CD8-positive, alpha-beta T cell (primary cell): ENCODE measurements at places on chromosomes 5 and 9.

- no peak for DNase-seq
Measured at GRCh38 chr9:114465906-114466900, 39.1 kb downstream of the WHRN start.

GRCh38 chr9:133429641-133430161 is 7.5 kb downstream of the ADAMTS13 start:
- peak; percentile 31 for DNase-seq

DNA sequence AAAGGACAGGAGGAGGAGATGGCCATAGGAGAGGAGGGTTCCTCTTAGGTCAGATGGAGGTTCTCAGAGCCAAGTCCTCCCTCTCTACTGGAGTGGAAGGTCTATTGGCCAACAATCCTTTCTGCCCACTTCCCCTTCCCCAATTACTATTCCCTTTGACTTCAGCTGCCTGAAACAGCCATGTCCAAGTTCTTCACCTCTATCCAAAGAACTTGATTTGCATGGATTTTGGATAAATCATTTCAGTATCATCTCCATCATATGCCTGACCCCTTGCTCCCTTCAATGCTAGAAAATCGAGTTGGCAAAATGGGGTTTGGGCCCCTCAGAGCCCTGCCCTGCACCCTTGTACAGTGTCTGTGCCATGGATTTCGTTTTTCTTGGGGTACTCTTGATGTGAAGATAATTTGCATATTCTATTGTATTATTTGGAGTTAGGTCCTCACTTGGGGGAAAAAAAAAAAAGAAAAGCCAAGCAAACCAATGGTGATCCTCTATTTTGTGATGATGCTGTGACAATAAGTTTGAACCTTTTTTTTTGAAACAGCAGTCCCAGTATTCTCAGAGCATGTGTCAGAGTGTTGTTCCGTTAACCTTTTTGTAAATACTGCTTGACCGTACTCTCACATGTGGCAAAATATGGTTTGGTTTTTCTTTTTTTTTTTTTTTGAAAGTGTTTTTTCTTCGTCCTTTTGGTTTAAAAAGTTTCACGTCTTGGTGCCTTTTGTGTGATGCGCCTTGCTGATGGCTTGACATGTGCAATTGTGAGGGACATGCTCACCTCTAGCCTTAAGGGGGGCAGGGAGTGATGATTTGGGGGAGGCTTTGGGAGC is 3.1 kb downstream of the EGR1 start:
- no peak for DNase-seq

- DNase-seq = no peak
Measured at GRCh38 chr9:132989414-132989996, 11.0 kb downstream of the GFI1B start.

- no peak for DNase-seq
Measured at GRCh38 chr5:147482706-147483180, 27.1 kb downstream of the DPYSL3 start.

DNA sequence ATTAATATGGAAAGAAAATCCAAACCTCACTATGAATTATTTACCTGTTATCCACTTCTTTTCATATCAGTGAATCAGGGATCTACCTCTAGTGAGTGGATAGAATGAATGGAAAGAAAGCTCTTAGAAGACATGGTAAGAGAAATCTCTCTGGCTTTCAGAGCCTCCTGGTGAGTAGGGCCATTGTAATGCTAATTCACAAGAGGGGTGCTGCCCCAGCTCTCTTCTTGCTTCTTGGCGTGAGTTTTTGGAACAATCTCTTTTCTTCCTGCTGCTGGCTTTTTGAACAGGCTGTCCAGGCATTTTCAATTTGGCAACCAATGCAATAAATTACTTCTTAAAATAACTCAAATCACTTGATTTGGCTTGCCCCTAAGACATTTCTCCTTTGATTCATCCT is 49.9 kb upstream of the KCNN2 start:
- DNase-seq = no peak

- DNase-seq = no peak
Measured at GRCh38 chr5:90071066-90071465, 338.5 kb downstream of the CETN3 start.

GRCh38 chr9:98220911-98221310 is 28.5 kb upstream of the CORO2A start:
- no peak for DNase-seq

- no peak for DNase-seq
Measured at GRCh38 chr5:41213340-41213739, at the start of gene C6. TSS of gene C6 (minus strand) at chr5:41213532. CDS start at chr5:41203230, 10,302 bp downstream.

GRCh38 chr9:135801070-135801469 is 99.1 kb downstream of the KCNT1 start:
- DNase-seq = no peak

- no peak for DNase-seq
Measured at GRCh38 chr5:113692466-113692865, 179.0 kb downstream of the YTHDC2 start.

DNA sequence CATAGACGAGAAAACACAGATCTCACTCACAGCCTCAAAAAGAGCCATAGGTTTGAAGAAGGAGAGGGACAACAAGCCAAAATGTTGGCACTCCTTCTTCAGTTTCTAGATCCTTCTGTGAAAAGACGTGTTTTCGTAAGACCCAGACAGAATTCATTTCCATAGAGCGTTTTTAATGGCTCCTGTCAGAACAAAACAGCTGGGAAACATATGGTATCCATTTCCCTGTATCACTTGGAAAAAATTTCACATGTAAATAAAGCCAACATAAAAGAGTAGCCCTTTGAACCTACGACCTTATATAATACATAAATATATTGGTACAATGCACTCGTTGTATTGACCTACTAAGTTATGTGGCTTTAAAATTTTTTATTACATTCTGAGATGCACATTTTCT is 108.1 kb downstream of the SNCAIP start:
- DNase-seq = no peak

- DNase-seq = no peak
Measured at GRCh38 chr5:124090115-124090514, 578.1 kb downstream of the CSNK1G3 start.

DNA sequence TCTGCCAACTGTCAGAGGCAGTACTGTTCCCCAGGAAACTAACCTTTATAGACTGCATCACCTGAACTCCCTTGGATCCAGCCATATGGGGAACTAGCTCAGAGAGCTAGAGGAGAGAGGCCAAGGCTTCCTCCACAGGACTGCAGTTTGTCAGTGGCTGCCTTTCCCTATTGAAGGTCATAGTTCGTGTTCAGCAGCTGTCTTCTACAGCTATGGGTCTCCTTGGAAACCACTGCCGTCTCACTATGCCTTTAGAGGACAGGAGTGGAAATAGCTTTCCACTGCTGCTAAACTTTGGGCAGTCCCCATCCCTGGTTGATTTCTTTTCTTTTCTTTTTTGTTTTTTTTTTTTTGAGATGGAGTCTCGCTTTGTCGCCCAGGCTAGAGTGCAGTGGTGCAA is 4.4 kb upstream of the SLIT3 start:
- no peak for DNase-seq

DNA sequence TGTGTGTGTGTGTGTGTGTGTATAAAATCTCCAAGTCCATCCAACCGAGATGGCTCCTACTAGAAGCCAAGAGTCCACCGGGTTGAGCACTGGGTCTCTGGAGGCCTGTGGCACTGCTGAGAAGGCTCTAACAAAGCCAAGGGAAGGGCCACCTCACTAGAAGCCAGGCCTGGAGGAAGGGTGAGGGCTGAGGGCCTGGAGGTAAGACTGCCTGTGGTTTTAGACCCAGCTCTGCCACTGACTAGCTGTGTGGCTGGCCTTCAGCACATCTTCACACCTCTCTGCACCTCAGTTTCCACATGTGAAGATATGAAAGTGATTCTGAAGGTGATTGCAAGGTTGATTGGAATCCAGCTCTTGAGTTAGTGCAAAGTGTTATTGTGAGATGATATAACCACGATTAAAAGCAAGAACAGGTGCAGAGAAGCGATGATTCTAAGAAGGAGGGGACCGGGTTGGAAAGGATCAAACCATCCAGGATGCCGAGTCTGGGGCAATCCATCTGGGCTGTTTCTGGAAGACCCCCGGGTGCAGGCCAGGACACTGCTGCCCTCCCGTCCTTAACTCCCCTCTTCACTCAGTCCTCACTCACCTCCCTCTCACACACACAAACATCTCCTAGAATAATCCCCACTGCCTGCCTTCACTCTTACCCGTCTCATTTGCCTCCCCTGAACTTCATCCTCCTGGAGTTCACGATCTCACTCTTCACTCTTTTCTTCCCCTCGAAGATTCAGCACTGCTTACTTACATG is 2.3 kb downstream of the IL4 start:
- no peak for DNase-seq

- DNase-seq = peak; percentile 25
Measured at GRCh38 chr9:7974335-7974960, 174.9 kb upstream of the DMAC1 start.

GRCh38 chr5:123813264-123813663 is 301.3 kb downstream of the CSNK1G3 start:
- no peak for DNase-seq

- DNase-seq = no peak
Measured at GRCh38 chr9:7735311-7735710, 64.3 kb downstream of the DMAC1 start.

DNA sequence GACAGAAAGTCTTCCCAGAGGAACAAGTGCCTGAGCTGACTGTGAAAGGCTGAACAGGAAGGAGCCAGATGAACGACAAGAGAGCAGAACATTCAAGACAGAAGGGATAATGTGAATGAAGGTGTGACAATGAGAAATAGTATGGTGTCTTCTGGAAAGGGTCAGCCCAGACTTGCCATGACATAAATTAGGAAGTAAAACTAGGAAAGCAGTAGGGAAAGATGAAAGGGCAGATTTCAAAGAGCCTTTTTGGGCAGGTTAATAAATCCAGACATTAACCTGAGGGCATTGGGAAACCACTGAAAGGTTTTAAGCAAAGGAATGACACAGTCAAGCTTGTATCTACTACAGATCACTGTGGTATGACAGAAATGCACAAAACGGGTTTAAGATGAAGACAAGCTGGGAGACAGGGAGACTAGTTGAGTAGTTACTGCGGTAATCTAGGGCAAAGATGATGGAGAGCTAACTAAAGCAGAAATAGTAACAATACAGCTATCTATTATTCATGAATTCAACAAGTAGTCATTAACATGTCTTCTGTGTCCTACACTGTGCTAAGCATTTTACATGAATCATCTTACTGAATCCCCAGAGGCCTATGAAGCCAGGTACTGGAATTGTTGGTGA is 580.9 kb upstream of the WWC1 start:
- DNase-seq = no peak

DNA sequence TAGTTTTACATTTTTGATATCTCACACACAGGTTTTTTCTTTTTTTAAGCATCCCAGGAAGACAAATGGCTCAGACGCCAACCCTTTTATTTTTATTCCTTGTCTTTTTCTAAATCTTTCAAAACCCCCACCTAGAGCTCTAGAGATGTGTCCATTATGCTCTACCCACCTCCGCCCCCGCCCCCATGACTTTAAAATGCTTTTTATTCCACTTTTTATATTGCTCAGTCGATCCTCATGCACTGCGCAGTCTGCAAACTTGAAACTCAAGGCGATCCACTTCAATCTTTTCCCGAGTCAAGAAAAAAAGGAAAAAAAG is 411 bp upstream of the MAT2B start:
- DNase-seq = no peak

DNA sequence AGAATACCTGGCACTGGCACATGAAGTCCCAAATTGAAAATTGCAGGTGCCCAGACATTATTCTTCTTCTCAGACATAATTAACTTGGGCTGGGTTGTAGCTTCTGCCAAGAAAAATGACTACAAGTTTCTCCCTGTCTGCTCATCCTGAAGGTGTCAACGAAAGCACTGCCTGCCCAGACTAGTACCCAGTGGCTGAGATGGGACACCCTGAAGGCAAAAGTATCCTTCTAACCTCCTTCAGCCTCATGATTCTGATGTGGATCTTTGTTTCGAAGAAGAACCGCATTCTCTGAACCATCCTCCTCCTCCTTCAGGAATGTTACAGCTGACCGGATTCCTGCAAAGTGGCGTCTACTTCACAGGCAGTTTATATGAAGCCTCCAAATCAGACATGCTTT is 161.1 kb upstream of the FST start:
- DNase-seq = no peak

GRCh38 chr5:127830157-127830556 is 127.0 kb downstream of the CCDC192 start:
- no peak for DNase-seq

DNA sequence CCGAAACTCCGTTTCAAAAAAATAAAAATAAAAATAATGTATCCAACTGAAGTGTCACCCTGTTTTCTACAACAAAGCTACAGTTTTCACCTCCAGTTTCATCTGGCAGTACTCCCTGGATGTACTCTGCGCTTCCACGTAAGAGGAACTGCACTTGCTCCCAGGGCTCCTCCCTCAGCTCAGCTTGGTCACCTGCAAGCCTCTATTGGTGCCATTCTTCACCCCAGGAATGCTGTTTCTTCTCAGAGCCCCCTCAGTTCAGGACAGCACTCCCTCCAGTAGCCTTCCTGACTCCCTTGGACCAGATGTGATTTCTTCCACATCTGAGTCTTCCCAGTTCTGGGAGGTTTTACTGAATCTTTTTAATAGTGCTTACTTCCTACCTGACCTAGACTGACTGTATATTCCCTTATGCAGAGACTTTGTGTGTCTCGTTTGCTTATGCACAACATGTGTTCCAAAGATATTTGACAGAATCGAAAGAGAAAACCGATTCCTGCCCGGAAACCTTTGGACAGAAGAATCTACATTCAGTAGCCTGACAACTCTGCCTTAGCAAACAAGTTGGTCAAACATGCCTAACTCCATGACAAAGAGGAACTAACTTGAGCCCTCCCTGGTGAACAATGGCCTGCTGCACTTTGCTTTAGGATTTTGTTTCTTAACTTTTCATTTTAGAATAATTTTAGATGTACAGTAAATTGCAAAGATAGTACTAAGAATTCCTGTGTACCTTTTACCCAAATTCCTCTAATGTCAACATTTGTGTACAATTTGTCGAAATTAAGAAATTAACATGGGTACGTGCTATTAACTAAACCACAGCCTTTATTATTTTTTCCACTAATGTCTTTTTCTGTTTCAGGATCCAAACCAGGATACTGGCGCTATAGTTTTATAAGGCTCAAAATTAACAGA is 814 bp downstream of the CCDC125 start:
- no peak for DNase-seq

GRCh38 chr5:104418056-104418455 is 855.5 kb upstream of the NUDT12 start:
- DNase-seq = no peak

DNA sequence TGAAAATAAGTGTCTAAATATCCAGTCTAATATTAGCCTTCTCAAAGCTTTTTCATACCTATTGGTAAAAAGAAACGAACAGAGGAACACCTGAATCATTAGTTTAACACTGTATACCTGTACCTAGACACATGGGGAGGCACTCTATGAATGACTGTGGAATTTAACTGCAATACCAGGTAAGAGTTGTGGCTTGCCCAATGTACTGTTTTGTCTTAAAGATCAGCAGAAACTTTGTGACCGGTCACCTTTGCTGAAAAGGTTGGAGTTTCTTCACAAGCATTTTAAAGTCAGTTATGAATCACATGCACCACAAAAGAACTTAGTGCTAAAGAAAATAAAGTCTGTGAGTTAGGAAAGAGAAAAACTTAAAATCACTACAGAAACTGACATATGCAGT is 2.4 kb downstream of the PGGT1B start:
- DNase-seq = no peak
